Cerebellar nuclear complex (tissue), 1 donor: ENCODE measurements at places on chromosomes 2 and 18.

DNA sequence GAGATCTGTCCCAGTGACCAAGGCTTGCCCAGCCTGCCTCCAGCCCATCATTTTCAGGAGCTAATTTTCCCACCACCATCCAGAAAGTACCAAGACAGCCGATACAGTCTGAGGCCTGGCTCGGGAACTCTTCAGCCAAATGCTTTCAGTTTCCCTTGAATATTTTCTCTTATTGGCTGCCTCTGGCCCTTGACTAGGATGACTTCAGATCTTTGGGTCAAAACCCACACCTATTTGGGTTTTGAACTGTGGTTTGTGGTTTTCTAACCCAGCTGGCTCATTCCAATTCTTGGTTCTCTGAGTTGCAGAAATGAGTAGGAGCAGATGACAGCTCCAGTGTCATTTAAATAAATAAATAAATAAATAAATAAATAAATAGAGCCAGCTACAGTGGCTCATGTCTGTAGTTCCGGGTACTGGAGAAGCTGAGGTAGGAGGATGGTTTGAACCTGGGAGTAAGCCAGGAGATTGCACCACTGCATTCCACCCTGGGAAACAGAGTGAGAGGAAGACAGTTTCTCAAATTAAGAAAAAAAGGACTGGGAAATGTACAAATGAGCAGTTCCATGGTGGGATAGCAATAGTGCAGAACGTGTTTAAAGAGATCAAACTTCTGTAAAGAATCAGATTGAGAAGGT, 465.0 kb upstream of the SOX11 start:
- DNase-seq: no peak

GRCh38 chr18:59272891-59273758, at the start of gene RAX:
Gene RAX, minus strand, starts transcription at chr18:59273454. Its CDS starts 248 bp downstream, at chr18:59273206.
- DNase-seq: no peak

DNA sequence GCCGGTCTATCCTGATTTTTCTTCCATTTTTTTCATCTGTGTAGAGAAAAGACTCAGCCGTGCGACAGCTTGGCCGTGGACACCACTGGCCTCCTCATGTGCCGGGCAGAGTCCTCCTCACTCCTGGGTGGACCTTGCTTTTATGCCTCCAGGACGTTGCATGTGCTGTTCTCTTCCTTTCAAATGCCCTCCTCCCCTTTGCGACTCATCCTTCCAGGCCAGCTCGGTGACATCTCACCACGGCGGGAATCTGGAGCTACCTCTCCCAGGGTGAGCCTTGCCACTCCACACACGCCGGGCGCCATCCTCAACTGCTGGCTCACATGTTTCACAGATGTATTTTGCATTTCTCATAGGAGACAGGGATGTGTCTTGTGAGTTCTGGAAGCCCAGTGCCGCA, 198.5 kb upstream of the HDAC4 start:
- DNase-seq: no peak

GRCh38 chr2:105179469-105180372, 61.8 kb upstream of the GPR45 start:
- no peak for DNase-seq

DNA sequence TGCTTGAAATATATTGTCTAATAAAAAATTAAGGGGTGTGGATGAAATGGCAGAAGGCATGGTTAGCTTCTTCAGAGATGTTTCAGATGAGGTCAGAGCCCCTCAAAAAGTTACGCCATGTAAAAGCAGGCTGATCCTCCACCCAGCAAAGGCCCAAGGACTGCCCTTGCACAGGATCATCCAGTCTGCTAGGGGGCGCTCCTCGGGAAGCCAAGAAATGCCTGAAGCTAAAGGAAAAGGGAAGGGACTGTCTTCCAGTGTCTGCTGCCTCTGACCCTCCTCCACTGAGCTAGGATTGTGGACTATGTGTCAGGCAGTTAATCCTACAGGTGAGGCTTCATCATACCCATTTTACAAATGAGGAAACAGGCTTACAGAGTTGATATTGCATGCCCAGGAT, 33.8 kb upstream of the TEX51 start:
- no peak for DNase-seq

GRCh38 chr18:76429262-76430126, 65.5 kb downstream of the ZNF516 start:
- no peak for DNase-seq

GRCh38 chr2:26583381-26583911, 57.7 kb downstream of the CIB4 start:
- DNase-seq: no peak
